ENCODE measurements at places on chromosomes 7 and 10.

GRCh38 chr7:29647020-29647654, 83.5 kb downstream of the PRR15 start:
- DNase-seq: no peak

DNA sequence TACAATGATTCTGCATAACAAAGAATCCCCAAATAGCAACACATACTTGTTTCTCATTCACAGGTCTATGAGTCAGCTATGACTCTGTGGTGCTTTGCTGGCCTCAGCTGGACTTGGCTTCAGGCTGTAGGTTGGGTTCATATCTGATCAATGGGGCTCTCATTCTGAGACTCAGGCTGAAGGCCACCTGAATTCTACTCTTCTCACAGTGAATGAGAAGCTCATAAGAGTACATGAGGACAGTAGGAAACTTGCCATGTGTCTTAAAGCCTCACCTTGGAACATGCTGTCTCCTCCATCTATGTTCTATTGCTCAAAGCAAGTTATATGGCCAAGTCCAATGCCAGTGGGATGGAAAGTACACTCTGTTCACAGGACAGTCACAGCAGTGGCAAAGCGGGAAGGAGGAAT, 292.9 kb downstream of the BMPER start:
- no peak for DNase-seq

- no peak for DNase-seq
Observed at GRCh38 chr10:131452926-131453720, 141.6 kb upstream of the TCERG1L start.

GRCh38 chr10:119613741-119614140, 17.0 kb upstream of the TIAL1 start:
- no peak for DNase-seq

DNA sequence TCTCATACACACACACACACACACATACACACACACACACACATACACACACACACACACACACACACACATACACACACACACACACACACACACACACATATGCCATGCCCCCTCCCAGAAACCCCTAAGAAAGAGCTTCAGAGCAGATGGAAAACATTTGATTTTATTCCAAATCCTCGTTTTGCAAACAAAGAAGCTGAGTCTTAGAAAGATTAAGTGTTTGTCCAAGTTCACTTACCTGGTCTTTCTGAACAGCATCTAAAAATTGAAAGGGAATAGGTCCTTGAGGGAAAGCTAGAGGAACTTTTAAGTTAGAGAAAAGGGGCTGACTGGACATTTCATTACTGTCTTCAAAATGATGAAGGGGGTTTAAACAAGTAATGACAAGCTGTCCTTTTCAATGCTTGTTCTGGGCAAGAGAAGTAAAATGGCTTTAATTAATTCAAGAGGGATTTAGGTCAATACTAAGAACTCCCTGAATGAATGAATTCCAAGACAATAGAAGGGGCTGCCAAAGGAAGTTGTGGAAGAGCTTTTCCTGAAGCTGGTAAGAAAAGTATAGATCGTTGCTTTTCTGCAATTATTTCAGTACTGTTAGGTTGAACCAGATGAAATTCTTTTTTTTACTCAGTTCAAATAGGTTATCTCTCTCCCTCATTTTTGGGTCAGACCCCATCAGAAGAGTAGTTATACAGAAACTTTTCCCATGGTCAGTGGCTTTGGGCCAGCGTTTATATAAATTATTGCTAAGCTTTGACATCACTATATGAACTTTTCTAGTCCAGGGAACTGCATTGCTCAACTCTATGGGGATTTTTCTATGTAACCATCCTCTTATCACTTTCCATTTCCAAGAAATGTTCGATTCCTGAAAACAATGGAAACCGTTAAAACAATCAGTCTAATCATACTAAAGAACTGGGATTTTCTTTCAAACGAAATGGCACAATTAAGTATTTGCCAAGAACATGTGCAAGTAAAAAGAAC, 261.4 kb downstream of the MTERF1 start:
- no peak for DNase-seq

GRCh38 chr7:112122798-112123197, 83.4 kb downstream of the DOCK4 start:
- DNase-seq: no peak

- DNase-seq: no peak
Observed at GRCh38 chr10:109924087-109924486, 776 bp upstream of the XPNPEP1 start.

GRCh38 chr7:35604595-35604994, 90.3 kb downstream of the HERPUD2 start:
- no peak for DNase-seq

GRCh38 chr7:103533761-103534160, 87.8 kb upstream of the SLC26A5 start:
- no peak for DNase-seq

GRCh38 chr10:123901621-123902020, 10.0 kb upstream of the CPXM2 start:
- DNase-seq: no peak

GRCh38 chr7:78709658-78710057, 743.8 kb downstream of the MAGI2 start:
- DNase-seq: no peak

DNA sequence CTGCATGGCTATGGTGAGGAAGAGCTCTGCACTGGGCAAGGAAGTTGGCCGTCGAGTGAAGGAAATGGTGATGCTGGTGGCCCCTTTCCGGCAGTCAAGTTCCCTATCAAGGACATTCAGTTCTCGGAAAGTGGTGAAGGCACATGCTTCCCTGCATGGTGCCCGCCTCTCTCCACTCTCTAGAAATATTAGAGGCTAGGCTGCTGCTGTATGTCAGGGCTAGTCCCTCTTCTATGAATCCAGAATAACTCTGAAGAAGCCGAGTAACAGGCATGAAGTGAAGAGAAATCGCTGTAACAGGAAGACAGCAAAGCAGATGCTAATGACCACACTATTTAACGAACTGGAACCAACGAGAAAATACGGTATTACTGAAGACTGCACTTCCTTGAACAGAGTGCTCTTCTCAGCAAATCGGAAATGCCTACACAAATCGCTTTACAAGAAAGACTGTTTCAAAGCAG, 5.4 kb downstream of the IDI1 start:
- DNase-seq: no peak

DNA sequence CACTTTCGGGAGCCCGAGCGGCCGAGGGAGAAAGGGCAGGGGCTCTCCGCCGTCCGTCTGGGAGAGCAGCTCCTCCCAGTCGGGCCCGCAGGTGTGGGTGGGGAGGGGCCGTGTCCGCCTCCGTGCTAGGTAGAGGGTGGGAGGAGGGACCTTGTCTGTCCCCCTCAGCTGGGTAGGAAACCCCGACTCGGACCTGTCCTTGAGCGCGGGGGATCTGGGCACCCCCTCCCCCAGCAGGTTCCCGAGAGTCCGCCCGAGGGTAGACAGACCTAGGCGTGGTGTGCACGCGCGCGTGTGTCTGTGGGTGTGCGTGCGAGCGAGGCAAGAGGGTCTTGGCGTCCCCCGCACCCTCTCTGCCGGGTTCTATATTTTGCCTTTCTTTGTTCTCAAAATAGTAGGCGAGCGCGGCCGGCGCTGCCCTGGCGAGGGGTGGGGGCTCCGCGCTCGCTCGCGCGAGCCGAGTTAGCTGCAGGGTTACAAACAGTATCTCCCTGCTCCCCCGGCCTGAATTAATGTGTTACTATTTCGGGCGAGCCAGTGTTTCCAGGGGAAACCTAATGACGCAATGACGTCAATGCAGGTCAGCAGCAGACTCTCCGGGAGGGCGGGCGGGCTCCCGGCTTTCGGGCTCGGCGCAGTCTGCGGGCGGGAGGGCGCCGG, 73.9 kb upstream of the LEP start:
- DNase-seq: no peak
